Activated naive CD4-positive, alpha-beta T cell (primary cell): ENCODE measurements at places on chromosomes 6 and 20.

DNA sequence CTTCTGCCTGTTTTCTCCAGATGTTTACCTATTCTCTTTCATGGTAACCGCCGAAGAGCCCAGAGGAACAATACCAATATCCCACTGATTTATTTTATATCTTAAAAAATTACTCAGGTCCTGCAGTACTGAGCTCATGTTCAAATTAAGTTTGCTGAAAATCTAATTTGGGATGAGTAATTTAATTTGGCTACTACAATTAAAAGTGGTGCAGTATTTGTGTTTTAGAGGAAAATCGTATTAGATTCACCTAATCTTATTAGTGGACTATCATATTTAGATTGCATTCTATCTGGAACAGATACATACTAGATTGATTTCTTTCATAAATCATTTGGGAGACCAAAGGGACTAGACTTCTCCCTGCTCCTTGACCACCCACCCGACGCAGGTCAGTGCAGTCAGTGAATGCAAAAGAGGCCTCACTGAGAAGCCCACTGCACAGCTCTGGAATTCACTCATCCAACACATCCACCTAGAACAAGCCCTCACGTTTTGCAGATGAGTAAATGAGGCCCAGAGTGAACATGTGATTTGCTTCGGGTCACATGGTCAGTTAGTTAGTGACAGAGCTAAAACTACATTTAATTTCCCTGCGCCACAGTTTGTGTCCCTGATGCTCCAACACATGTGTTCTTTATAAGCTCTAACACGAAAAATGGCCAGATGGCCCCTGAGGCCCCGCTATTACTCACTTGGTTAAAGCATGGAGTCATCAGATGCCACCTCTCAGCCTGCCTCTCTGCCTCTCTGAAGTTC, 101.8 kb downstream of the TRERF1 start:
- DNase-seq, result no peak

- no peak for DNase-seq
These were observed 23.2 kb upstream of the AIG1 start for GRCh38 chr6:143037470-143037869.

DNA sequence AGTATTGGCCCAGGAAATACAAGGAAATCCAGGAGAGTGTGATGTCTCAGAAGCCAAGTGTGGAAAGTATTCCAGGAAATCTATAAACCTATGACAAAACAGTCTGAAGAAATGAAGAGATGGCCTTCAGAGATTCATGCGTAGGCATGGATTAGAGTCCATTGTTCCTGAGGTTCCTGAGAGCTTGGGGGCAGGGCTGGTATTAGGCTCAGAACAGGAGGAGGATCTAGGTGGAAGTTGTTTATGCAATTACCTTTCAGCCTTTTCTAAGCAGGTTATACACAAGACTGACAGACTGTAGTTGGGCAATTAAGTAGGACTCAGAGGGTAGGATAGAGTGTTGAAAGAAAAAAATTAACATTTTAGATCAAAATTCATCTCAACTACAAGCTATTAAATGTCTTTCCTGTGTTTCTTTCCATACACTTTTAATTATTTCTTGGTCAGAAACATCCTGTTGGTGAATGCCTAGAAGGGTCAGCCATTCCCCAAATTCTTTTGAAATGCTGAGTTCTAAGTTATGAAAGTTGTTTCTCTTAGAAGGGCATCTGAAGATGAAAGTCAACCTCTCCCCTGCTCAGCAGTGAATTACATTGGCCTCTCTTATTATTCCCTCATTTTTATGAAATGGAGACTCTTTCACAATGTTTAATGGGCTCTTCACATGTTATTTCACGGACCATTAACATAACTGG, 201.2 kb upstream of the MYLIP start:
- DNase-seq, result no peak

DNA sequence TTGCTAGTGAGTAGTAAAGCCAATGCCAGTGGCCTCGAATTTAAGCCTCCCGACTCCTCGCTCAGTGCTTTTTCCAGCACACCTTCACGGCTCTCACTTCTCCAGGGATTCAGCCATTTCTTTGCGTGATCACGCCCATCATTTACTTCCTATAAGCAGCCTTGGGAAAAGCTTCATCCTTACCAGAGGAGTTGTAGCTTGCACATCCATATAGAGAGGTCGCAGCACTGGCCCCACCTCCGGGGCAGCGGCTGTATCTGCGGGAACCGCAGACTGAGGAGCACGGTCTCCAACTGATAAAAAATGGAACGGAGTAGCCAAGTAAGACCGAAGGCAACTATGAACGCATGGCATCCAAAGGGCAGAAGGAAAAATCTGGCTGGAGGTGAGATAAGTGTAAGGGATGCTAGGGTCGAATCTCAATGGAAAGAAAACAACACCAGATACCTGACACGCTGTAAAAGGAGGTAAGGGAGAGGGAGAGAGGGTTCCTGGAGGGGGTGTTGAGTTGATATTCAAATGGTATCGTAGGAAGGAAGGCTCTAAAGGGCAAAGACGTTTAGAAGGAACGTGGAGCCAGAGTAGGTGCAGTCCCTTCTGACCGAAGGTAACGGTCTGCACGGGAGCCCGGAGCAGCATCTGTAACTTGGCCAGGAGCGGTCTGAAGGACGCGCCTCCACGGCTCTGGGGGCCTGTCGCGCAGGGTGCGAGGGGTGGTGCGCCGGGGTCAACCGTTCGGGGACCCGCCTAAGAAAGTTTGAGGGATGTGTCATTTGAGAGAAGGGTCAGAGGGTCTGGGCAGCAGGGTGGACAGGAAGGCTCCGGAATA, 640 bp downstream of the NFS1 start:
- DNase-seq, result no peak

- DNase-seq, result no peak
These were observed 528.2 kb upstream of the MARCKS start for GRCh38 chr6:113328886-113329381.

DNA sequence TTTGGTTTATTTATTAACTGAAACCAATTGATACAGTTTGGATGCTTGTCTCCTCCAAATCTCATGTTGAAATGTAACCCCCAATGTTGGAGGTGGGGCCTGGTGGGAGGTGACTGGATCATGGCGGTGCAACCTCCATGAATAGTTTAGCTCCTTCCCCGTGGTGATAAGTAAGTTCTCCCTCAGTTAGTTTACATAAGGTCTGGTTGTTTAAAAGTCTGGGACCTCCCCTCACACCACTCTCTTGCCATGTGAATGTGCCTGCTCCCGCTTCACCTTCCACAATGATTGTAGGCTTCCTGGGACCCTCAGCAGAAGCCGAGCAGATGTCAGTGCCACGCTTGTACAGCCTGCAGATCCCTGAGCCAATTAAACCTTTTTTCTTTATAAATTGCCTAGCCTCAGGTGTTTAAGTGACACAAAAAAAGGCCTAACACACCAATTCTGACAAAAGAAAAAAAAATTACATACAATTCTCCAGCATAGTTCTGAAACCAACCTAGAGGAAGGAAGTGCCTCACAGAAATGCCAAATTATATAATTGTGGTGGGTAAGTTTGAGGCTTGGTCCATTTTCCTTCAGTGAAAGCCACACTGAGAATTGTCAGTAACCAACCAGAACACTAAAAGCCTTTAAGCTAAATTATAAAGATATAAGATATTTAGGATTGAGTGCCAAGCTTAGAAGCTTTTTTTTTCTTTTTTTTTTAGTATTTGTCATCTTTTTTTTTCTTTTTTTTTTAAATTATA, 15.0 kb downstream of the MAP7 start:
- no peak for DNase-seq

DNA sequence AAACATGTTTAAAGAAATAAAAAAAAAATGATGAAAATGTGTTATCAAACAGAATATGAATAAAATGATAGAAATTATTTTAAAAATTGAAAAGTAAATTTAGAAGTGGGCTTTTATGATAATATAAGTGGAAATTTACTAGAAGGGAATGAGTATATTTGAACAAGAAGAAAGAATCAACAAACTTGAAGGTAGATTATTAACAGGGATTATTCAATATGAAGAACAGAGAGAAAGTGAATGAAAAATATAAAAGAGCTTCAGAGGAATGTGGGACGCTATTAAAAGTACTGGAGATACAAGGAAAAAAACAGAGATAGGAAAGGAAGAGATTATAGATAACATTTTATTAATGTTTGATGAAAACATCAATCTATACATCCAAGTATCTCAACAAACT, 1014.4 kb upstream of the CITED2 start:
- no peak for DNase-seq

- no peak for DNase-seq
These were observed 114.5 kb downstream of the SLC22A3 start for GRCh38 chr6:160462551-160463109.

DNA sequence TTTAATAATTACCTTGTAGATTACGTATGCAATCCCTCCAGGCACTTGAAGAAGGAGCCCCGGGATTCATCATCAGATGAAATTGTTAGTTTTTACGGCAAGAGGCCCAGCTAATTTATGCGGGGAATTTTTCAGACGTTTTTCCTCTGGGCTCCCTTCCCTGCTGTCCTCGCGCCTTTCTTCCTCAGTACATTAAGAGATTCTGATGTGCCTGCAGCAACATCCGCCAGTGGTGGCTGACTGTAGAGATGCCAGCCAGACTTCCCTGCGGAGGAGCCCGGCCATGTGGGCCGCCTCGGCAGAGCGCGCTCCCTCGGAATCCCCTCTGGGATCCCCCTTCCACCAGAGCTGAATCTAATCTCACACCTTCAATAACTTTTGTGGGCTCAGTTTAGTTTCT, 46.4 kb upstream of the POU3F2 start:
- DNase-seq, result no peak

- DNase-seq, result no peak
These were observed 51.7 kb upstream of the SMLR1 start for GRCh38 chr6:130775411-130776012.

GRCh38 chr20:21101932-21102575, 4.1 kb downstream of the LINC00237 start:
- no peak for DNase-seq

DNA sequence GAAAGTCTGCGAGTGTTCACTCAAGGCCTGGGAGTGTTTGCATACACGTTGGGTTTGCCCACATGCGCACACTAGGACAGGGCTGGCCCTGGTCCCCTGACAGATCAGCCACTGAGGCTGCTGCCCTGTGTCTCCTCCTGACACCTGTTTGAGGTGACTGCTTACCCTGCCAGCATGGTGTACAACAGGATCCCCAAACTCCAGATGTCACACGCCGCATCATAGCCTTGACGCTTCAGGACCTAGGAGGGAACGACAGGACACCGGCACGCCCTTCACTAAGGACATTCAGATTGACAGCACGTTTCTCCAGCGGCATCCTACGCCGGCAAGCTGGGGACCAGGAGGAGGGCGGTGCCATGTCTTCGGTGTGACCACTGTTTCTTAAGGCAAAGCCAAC, 37.0 kb upstream of the MPC1 start:
- DNase-seq, result no peak

DNA sequence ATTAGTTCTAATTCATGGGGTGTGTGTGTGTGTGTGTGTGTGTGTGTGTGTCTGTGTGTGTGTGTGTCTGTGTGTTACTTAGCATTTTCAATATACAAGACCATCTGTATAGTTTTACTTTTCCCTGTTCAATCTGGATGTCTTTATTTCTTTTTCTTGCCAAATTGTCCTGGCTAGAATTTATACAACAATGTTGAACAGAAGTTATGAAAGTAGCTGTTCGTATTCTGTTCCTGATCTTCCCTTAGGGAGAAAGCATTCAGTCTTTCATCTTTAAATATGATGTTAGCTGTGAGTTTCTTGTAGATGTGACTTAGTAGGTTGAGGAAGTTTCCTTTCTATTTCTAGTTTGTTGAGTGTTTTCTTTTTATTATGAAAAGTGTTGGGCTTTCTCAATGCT, 334.7 kb upstream of the RNF24 start:
- DNase-seq, result no peak

- no peak for DNase-seq
These were observed 3.6 kb downstream of the TOP1 start for GRCh38 chr20:41032271-41032670.

DNA sequence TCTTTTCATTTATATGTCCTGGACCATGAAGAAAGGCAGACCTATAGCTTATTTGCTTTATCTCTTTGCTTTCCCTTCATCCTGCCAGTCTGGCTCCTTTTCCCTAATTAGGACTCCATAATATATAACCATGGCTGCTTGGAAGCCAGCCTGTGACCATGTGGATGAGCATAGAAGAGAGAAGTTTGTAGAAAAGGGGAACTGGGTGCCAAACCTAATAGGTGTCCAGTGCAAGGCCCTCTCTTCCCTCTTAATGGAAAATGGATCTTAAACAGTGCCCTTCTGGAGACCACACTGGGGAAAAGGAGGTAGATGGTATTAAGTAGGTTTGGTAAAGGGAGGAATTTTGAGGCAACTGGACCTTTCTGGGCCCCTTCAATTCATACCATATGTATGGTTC, 16.7 kb upstream of the OSTM1 start:
- no peak for DNase-seq
